ENCODE measurements at places on chromosomes 7 and 10.
A peak's percentile ranks its signal among the peaks of the same experiment; 100 is the strongest.

DNA sequence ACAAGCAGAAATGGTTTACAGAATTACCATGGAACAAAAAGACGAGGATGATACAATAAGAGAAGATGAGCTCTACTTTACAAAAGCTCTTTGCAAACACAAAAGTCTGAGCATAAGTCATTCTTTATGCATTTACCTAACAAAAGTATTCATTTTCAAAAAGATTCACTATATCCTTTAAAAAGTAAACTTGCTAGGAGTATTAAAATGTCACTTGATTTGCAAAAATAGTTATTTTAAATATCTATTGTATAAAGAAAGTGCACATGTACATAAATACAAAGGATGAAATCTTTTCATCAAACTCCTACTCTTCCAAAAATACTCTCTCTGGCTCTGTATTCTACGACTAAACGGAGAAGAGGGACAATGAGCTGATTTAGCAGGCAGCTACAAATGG, 146.4 kb upstream of the STEAP1 start:
- no peak for DNase-seq

GRCh38 chr7:128890306-128891109, 20.0 kb downstream of the KCP start:
- DNase-seq = no peak

- DNase-seq = no peak
Measured at GRCh38 chr10:35781643-35782035, 139.5 kb upstream of the FZD8 start.

DNA sequence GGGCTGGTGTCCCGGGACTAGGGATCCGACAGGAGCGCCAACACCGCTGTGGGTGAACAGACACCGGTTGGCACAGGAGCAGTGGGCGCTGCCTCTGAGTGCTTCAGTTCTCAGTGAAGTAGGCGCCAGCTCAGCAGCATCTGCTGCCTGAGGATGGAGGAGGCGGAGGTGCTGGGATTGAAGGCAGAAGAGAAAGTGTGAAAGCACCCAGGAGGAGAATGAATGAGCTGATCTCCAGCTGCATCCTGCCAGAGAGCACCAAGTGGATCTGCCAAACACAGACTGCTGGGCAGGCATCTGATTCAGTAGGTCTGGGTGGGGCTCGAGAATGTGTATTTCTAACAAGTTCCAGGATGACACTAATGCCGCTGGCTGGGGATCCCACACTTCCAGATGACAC, 74.5 kb downstream of the LANCL2 start:
- DNase-seq = peak; percentile 32

- peak; percentile 95 for DNase-seq
Measured at GRCh38 chr7:100602889-100603725, 944 bp downstream of the PCOLCE start.

GRCh38 chr10:73494877-73495225, 973 bp downstream of the PPP3CB start:
- DNase-seq = no peak

DNA sequence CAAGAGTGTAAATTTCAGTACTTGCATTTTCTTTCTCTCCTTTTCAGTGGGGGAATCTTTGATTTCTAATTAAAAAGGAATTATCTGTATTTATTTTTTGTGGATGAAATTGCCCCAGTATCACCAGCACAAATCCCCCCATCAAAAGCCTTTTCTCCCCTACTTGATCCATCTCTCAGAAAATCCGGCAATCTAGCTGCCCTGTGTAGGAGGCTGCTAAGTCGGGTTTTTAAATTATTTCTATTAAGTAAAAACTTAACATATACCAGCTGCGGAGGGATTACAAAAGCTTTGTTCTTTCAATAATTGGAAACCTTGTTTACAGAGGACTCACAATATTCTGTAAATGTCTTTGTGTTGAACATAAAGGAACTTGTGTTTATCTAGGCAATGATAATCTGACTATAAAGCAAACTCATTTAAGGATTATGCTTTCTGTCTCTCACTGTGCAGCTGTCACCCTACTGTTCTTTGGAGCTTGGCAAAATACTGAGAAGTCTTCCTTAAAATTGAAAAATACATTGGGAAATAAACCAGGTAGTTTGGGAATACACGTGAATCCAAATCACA, 177.4 kb upstream of the PRR15 start:
- no peak for DNase-seq

- no peak for DNase-seq
Measured at GRCh38 chr7:133114519-133114918, 32.6 kb upstream of the CHCHD3 start.

DNA sequence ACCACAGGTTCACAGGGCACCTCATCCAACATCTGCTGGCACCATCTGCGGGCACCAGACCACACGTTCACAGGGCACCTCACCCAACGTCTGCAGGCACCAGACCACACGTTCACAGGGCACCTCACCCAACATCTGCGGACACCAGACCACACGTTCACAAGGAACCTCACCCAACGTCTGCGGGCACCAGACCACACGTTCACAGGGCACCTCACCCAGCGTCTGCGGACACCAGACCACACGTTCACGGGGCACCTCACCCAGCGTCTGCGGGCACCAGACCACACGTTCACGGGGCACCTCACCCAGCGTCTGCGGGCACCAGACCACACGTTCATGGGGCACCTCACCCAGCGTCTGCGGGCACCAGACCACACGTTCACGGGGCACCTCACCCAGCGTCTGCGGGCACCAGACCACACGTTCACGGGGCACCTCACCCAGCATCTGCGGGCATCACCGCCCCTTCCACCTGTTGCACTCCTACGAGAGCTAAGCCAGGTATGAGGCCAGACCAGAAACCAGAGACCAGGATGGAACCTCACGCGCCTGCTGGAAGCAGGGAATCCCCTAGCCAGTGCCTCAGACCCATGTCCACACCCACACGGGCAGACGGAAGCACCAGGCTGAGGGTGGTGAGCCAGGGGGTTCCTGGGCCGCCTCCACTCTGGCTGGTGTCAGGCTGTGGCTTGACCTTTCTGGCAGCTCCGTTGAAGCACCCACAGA, 182.8 kb downstream of the MAD1L1 start:
- no peak for DNase-seq

- no peak for DNase-seq
Measured at GRCh38 chr10:93384006-93384405, 98.1 kb downstream of the MYOF start.

DNA sequence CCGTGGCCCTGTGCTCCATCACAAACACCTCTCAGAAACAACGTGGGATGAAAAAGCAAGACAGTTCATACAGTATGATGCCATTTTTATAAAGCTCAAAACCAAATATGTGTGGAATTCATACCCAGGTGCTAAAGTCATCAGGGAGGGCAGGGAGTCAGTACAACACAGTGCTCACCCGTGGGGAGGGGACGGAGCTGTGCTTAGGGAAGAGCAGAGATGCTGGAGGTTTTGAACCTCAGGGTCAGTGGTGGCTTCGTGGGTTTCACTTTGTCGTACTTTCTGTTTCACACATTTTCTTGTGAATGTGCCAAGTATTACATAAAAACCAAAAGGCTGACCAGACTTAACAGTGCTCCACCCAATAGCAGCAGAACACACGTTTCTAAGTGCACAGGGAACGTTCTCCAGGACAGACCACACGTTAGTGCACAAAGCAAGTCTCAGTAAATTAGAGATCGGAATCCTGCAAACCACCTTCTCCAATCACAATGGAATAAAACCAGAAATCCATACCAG, 21.2 kb downstream of the ZMIZ2 start:
- DNase-seq = peak; percentile 59

DNA sequence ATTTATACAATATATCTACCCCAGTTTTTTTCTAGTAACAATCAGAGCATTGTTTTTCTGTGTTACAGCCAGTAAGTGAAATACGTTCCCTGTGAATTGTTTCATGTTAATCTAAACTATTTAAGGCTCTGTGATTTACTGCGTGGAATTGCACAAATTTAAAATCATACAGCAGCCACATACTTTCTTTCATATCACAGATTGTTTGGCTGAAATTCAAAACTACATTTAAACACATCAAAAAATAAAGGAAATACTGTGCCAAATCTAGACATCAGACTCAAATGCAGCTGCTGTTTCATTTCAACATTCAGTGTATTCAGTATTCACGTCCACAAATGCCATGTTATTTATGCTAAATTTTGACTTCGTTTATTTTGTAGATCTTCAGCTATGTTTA, 242.6 kb upstream of the HGF start:
- no peak for DNase-seq

DNA sequence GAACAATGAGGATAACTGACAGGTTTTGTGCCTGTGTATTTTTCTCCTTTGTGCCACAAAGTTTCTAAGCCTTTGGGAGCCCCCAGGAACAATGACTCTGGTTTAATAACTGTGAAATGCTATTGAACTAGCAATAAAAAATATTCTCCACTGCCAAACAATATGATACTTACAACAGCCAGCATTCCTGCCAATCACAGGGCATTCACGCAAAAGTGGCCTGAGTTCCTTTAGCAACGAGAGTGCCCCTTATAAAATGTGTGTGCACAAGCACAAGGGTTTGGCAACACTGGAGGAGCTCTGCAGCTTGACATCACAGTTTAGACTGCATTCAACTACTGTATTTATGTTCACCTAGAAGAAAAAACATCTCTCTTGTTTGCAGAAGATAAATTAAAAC, 412.9 kb upstream of the NFE2L3 start:
- DNase-seq = no peak

- no peak for DNase-seq
Measured at GRCh38 chr10:103514244-103514643, 20.7 kb downstream of the NEURL1 start.

DNA sequence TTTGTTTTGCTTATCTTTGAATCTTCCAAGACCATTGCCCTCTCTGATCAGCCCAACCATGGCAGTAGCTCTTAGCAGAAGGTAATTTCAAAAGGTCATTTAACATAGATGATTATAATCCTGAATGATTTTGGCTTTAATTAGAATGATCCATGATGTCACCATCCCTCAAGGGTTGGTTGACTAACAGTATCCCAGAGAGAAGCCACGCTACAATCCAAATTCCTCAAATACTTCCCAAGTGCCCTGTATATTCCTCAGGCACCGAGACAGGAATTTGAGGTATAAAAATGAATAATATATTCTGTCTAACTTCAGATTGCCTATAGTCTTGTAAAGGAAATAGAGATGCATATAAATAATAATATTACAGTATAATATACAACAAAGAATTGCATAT, 42.1 kb upstream of the TMEM196 start:
- no peak for DNase-seq

GRCh38 chr10:19730167-19730906, 85.9 kb upstream of the PLXDC2 start:
- peak; percentile 67 for DNase-seq

GRCh38 chr10:71708301-71708703, 11.3 kb downstream of the C10orf105 start:
- DNase-seq = peak; percentile 15

DNA sequence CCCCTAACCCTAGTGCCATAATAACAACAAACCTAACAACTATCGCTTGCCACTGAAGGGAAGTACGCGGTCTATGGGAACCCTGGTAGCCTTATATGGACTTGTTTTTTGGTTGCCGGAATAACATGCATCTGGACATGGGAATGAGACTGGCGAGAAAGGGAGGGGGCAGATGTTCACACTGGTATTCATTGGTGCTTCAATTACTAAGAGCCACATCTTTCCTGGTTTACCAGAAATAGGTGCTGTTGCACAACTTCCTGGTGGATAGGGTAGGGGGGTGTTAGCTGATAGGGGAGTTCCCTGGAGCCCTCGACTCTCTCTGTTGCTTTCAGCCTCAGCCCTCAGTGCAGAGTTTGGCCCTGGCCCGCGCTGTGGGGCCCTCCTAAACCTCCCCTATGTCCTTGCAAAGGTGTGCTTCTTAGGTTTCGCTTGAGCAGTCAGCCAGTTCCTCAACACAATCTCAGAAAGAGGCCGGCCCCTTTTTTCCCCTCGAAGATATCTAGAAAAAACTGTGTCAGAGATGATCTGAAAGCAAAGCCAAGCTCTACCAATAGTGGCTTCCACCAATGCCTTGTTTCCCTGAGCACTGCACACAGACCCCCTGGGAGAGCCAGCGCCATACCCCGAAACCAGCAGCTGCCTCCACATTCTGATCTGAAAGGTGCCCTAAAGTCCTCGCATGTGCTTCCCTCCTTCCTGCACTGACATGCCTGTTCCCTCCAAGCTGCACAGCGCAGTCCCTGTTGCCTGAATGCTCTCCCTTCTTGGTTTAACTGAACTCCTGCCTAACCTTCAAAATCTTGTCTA, 13.5 kb downstream of the TBXAS1 start:
- DNase-seq = no peak

- no peak for DNase-seq
Measured at GRCh38 chr10:22321924-22322640, 1.2 kb downstream of the BMI1 start.

DNA sequence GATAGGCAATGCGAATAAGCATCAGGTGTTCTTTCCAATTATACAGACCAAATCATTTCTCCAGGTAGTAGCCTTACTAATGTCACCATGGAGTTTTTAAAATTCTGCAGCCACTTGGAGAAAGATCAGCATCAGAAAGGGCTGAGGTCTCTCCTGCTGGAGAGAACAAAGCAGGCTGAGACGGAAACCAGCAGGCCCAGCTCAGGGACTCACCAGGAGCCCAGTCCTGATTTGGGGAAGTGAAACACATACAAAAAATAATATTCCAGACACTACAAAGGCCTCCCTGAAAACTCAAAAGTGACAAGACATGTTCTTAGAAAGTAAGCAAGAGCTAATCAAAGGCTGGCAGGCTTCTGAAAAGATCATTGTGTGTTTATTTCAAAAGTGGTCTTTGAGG, 207.1 kb upstream of the GHITM start:
- DNase-seq = no peak

GRCh38 chr10:35498693-35499092, 106.4 kb upstream of the GJD4 start:
- no peak for DNase-seq

- peak; percentile 13 for DNase-seq
Measured at GRCh38 chr10:93601146-93601773, at the start of gene RBP4. Gene RBP4, minus strand, starts transcription at chr10:93601235. Its CDS starts 207 bp downstream, at chr10:93601028.

DNA sequence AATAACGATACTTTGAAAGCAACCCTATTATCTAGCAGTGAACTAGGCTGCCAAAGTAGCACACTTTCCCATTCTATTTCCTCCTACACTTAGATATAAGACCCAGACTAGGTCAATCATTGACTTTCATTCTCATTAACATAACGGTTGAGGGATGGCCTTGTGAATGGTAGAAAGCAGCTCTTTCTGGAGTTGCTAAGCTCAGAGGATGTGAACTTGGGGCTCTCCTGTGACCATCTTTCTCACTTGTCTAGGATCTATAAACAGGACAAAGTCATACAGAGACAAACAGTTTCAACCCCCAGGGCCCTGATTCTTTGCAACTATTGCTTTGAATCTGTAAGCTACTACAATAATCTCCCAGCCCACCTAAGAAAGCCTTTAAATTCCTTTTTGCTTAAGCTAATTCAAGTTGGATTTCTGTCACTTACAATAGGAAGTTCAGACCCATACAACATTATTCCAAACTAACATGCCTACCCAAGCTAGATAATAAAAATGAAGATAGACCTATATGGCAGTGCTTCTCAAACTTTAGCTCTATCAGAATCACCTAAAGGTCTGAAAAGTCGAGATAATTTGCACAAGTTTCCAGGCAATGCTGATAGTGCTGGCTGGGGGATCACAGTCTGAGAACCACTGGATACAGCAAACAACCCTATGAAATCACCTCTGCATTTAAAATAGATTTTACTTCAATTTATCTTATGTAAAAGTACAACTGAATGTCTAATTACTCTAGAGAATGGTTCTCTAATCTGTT, 16.7 kb downstream of the P4HA1 start:
- DNase-seq = no peak

GRCh38 chr10:112732277-112732921, 217.6 kb upstream of the TCF7L2 start:
- peak; percentile 45 for DNase-seq

- DNase-seq = no peak
Measured at GRCh38 chr7:94307399-94308048, 87.2 kb upstream of the COL1A2 start.

GRCh38 chr10:57992321-57993077, 275.2 kb downstream of the IPMK start:
- DNase-seq = peak; percentile 10
